ENCODE measurements at places on chromosomes 11 and 22.

DNA sequence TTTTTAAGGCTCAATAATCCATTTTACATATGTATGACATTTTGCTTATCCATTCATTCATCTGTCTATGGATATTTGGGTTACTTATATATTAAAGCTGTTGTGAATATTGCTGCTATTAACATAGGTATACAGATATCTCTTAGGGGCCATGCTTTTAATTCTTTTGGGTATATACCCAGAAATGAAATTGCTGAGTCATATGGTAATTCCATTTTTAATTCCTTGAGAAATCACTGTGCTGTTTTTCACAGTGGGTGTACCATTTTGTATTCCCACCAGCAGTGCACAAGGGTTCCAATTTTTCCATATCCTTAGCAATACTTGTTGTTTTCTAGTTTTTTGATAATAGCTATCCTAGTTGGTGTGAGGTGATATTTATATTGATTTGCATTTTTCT, 19.0 kb downstream of the PRMT3 start:
- DNase-seq: no peak

DNA sequence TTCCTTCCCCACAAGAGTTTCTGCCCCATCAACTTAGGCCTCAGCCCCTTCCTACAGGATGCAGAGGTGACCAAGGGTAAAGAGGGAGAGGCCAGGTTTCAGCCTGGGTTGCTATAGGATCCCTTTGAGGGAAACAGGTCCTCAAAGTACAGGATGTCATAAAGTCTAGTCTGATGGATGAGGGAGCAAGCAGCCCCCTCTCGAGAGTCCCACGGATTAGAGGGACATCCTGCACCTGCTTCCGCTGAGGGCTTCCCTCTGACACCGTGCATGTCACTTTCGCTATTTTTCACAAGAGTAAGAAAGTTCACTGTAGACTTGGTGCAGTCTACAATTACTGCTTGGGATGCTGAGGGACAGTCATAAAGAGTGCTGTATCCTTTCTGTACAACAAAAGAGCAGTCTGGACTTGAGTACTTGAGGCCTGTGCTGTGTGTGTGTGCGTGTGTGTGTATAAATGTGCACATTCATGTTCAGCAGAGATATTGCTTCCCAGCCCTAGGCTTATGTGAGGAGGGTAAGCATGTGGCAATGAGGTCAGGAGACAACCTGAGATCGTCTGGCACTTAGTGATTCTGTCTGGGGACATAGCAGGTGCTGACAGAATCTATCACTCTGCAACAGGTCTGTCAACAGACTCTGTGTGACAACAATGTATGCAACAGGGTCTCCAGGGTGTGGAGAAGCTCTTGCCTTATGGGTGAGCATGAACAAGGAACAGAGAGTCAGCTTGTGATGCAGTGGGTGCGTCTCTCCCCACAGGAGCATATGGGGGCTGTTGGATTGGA, 18.0 kb upstream of the CHST1 start:
- no peak for DNase-seq

DNA sequence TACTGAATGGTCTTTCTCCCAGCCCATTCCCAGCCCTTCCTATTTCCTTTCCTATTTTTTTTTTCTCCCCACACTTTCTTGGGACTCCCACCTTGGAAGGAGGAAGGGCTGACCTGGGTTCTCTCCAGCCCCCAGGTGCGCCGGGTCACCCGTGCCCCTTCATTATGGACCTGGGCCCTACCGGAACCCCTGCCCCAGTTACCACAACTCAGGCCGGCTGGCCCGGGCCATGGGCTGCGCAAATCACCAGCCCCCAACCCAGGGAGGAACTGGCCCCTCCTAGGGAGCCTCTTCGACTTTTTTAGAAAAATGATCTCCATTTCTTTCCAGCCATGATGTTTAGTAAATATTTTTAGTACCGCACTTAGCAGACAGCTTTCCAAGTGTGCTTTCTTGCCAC, 62.2 kb downstream of the MORC2 start:
- DNase-seq: no peak

- no peak for DNase-seq
Measured at GRCh38 chr11:3667149-3668035, 3.8 kb downstream of the CHRNA10 start.

DNA sequence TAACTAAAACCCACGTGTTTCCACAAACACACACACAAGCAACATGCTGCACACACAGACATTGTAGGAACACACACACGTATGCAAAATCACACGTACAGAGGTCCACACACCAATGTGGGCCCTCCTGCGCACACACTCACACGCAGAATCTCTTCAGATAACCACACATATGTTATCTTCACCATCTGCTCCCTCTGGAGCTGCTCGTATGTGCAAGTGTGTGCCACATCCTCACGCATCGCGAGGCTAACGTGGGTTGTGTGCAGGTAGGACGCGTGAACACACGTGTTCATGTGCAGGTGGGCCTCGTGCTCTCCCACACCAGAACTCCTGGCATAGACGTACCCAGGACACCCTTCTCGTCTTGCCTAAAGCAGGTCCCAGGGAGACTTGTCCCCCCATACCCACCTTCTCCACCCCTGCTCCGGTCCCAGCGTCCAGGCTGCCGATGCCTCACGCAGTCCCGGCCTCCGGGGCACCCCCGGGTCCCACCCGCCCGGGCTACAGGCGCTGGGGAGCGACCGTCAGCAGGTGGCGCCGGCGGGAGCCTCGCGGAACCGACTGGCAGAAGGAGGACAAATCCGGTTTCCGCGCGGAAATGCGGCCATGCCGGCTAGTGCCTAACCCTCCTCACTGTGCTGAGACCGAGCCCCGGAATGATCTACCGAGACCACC, 10.3 kb upstream of the IGSF9B start:
- DNase-seq: no peak

- peak; percentile 43 for DNase-seq
Measured at GRCh38 chr11:10581481-10582019, 13.1 kb upstream of the LYVE1 start.

DNA sequence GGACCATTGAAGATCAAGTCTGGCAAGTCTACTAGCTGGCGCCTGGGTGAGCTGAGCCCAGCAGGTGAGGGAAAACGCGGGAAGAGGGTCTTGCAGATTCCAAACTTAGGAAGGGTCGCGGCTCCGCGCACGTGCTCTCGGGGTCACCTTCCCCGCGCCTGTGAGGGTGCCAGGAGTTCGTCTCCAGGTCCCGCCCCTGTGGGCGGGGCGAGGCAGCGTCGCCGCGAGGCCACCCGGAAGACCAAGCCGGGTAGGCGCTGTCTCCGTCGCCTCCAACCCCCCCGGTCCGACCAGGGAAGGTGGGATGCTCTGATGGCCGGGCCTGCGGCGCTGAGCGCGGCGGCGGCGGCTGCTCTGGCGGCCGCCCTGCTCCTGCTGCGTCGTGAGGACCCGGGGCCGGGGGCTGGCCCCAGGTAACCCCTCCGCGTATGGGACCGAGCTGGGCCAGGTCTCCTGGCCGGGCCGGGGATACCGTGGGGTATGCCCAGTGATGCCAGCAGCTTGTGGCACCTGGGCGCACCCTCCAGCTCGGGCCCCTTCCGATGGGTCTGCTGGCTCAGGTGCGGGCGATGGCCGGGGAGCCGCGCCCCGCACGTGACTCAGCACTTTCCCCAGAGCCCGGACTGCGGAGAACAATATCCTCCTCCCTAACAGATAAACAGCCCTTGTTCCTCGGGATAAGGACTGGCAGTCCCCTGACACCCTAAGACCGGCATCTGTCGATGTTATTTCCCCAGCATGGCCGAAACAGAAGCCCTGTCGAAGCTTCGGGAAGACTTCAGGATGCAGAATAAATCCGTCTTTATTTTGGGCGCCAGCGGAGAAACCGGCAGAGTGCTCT, at the start of gene HTATIP2:
Gene HTATIP2 (plus strand): TSS at position 215 of the 841 bp plus-strand sequence. CDS start 524 bp downstream, at position 739.
- peak; percentile 54 for DNase-seq

DNA sequence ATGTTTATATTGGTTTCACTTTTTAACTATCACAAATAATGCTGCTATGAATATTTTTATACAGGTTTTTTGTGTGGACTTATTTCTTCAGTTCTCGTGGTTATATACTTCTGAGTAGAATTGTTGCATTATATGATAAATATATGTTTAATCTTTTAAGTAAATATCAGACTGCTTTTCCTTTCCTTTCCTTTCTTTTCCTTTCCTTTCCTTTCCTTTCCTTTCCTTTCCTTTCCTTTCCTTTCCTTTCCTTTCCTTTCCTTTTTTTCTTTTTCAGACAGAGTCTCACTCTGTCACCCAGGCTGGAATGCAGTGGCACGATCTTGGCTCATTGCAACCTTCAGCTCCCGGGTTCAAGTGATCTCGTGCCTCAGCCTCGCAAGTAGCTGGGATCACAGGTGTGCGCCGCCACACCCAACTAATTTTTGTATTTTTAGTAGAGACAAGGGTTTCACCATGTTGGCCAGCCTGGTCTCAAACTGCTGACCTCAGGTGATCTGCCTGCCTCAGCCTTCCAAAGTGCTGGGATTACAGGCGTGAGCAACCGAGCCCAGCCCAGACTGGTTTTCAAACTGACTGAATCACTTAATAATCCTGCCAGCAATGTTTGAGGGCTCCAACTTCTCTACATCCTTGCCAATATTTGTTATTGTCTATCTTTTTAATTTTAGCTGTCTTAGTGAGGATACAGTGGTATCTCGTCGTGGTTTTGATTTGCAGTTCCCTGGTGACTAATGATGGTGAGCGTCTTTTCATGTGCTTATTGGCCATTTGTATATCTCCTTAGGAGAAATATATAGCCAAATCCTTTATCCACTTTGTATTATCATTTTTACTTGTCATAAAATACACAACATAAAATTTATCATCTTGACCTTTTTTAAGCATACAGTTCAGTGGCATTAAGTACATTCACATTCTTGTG, 21.9 kb downstream of the HTR3B start:
- DNase-seq: peak; percentile 52

- no peak for DNase-seq
Measured at GRCh38 chr11:128532572-128533091, 54.7 kb downstream of the ETS1 start.

DNA sequence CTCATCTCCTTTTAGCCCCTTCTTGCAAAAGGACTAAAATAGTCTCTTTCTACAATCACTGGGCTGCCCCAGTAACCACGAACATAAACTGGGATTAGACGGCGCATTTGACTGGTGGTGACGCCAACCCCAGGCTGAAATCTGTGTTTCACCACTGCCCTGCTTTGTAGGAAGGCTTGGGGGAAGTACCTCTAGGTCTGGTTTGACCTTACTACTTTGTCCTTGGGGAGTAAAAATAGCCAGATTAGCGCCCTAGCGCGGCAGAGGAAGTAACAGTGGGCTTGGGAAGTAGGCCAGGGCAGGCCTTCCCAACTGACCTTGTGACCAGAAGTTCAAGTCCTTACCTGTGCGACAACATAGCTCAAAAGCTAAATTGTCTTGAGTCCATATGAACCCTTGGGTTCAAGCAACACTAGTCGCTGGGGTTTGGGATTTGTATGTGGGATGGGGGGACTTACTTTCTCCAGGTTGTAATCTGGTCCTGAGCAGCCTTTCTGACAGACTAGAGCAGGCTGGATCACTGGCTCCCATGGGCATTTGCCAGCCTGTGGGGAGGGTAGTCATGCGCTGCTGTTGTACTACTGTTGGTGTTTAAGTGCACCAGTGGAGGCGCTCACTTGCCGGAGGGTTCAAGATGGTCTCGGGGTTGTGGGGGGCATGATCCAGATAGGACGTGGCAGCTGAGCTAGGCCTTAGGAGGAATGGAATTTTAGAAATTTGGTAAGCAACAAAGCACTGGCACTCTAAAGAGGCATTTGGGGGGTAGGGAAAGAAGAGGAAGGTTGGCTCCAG, 953 bp upstream of the PACS1 start:
- peak; percentile 31 for DNase-seq

DNA sequence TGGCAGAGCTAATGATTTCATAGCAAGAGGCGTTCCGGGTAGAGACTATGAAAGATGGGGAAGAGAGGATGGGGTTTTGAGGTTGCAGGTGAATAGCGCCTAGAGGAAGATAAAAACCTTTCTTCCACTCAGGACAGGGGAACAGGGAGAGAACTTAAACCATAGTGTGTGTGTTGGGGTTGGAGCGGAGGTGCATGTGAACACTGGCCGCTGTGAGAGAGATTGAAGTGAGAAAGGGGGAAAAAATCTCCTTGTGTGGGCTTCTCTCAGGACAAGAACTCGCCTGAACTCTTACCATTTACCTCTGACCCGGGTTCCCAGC, 3.4 kb downstream of the BSX start:
- DNase-seq: no peak

GRCh38 chr11:122749005-122749687, 89.2 kb upstream of the CRTAM start:
- peak; percentile 86 for DNase-seq

DNA sequence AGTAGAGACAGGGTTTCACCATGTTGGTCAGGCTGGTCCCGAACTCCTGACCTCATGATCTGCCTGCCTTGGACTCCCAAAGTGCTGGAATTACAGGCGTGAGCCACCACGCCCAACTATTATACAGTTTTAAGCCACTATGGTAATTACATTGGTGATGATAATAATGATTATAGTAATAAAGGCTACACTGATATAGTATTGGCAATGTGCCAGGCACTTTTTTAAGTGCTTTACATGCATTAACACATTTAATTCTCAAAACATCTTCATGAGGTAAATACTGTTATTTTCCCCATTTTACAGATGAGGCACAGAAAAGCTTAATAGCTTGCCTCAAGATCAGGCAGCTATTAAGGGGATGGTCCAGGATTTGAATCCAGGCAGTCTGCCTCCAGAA, 222.5 kb downstream of the SOX6 start:
- DNase-seq: no peak

DNA sequence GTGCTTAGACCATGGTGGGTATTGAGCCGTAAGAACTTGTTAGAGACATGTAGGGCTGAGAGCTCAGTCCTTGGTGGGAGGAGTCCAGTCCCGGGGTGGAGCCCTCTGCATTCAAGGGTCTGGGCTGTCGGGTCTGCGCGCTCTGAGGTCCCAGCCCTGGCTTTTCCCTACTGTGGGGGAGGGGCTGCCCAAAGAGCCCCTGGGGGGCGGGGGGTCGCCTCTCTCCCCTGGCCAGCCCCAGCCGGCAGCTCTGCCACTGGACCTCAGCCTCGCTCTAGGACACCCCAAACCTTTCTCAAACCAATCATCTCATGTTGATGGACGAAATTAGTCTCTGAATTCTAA, 1006.4 kb downstream of the BRD1 start:
- no peak for DNase-seq

GRCh38 chr11:62553080-62553838, 6.7 kb upstream of the AHNAK start:
- peak; percentile 98 for DNase-seq

DNA sequence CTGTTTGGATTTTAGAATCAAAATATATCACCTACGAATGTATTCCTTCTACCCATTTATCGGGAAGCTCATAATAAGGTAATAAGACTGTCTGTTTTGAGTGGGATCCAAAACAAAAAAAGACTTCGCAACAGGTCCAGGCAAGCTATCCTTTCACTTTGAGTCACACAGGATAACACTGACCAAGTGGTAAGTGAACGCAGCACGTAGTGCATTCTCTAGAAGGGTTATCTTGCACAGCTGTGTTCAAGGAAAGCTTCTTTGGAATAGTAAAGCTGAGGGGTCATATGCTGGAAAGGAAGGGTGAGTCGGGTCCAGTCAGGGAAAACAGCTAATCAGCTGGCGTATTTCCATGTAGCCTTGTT, 22.3 kb upstream of the NRGN start:
- peak; percentile 11 for DNase-seq

All from PC-3 (cell line).